ENCODE measurements at places on chromosomes 12 and 14.

DNA sequence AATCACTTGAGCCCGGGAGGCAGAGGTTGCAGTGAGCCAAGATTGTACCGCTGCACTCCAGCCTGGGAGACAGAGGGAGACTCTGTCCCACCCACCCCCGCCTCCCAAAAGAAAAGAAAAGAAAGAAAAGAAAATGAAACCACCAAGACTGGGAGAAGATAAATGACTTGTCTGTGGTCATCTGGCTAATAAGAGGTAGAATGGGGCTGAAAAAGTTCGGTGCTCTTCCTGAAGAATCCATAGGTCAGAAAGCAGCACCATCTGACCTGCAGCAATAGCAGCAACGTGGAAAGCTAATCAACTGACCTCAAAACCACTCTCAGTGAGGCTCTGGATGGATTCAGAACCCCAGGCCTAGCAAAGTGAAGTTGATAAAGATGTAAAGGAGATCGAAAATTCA is 25.2 kb downstream of the SSH1 start:
- no peak for DNase-seq

DNA sequence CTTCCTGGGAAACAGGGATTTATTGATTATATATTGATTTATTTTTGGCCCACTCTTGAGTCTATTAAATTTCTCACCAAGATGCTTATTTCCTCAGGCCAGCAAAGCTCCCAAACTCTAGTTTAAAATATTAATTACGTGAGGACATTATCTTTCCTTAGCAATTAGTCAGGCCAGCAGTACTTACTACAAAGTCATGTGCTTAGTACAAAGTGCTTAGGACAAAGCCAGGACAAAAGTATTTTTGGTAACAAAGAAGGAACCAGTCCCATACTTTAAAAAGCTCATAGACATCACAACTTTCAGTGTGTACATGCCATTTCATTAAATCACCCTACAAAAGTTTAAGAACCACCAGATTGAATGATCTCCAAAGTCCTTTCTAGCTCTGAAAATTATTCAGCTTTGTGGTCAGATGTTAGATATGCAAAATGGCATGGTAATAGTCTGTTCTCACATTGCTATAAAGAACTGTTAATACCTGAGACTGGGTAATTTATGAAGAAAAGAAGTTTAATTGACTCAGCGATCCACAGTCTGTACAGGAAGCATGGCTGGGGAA is 94.7 kb upstream of the PWP1 start:
- DNase-seq: no peak

DNA sequence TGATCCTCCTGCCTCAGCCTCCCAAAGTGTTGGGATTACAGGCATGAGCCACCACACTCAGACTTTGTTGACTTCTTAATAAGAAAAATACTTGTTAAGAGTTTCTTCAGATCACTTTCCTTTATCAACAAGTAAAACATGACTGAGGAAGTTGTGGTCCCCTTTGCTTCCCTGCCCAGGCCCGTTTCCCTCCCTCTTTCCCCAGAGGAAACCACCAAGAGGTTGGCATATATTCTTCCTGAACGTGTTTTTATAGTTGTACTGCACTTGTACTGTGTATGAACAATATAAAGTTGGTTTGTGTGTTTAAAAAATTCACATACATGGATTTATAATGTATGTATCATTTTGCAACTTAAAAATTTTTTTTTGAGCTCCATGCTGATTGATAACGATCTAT is 28.4 kb downstream of the PTPN11 start:
- DNase-seq: no peak

- DNase-seq: no peak
Observed at GRCh38 chr14:59529189-59529588, 44.9 kb downstream of the JKAMP start.

GRCh38 chr12:107461222-107461975 is 224.2 kb upstream of the PWP1 start:
- DNase-seq: no peak

DNA sequence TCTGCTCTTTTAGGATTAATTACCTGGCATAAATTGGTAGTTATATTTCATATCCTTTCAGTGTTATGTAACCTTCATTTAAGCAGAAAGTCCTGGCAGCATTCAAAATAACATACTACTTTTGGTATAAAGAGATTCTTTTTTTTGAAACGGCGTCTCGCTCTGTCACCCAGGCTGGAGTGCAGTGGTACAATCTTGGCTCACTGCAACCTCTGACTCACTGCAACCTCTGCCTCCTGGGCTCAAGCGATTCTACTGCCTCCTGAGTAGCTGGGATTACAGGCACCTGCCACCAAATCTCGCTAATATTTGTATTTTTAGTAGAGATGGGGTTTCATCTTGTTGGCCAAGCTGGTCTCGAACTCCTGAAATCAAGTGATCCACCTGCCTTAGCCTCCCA is 9.2 kb downstream of the KTN1 start:
- DNase-seq: no peak

DNA sequence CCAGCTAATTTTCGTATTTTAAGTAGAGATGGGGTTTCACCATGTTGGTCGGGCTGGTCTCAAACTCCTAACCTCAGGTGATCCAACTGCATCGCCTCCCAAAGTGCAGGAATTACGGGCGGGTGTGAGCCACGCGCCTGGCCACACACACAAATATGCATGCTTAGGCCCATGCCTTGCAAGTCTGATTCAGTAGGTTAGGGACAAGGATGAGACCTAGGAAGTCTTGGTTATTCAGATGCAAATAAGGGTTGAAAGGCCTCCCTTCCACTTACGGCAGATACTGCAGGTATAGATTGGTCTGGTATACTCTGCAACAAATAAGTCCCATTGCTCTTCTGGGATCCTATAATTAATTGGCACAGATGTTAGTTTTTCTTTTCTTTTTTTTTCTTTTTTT is 32.9 kb downstream of the TXNRD1 start:
- DNase-seq: no peak

DNA sequence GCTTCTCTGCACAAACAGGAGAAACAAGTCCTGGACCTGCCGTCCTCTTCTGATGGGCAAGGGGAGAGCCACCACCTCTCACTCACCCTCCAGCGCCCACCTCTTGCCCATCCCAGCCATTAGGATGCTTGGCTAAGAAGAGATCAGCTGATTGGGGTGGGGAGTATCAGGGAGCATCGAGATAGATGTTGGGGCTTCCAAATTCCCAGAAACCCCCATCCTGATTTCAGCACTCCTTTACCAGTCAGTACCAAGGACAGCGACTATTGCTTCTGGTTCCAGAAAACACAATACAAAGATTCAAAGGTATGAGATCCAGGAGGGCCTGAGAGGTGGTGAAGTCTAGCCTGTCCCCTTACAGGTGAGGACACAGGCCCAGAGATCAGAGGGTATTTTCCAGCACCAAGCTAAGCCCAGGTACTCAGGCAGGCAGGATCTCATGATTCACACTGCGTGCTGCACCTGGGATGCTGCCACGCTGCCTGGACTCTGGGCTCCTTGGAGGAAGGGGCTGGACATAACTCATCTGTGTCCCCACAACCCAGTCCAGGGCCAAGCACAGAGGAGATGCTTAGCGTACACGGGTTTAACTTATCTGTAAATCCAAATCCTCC is 76.6 kb downstream of the TUNAR start:
- DNase-seq: no peak

DNA sequence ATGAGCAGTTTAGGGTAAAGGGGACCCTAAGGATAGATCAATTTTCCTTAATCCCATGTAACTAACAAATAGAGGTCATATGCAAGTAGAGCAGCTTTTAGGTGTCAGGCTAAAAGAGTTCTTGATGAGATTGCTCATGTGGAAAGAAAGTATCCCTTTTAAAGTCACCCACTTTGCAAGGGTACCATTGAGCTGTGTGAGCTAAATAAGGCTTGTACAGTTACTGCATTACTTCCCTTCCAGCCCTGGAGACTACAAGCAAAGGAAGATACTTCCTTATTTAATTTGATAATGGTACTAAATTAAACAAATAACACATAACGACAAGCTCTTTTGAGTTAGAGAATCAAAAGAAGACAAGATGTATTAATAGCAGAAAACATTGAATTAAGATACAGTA is 191.7 kb downstream of the TMX1 start:
- no peak for DNase-seq

DNA sequence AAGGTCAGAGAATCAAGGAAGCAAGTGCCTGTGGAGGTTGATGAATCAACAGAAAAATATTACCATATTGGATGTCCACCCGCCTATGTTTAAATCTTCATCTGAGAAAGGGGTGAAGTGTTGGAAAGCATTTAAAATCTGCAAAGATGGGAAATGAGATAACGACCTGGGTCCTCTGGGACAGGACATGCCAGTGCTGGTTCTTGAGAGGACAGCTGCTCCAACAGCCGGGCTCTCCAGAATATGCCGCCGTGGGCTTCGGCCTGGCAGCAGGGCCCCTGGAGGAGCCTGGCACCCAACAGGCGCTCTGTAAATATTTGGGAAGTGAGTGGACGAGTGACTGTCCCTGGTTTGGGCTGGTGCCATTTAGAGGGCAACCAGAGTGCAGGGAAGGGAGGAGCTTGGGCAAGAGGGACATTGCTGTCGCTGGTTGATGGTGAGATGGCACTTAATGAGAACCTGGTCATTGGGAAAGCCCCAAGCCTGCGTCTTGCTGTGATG is 129.9 kb downstream of the KCNA5 start:
- DNase-seq: no peak

DNA sequence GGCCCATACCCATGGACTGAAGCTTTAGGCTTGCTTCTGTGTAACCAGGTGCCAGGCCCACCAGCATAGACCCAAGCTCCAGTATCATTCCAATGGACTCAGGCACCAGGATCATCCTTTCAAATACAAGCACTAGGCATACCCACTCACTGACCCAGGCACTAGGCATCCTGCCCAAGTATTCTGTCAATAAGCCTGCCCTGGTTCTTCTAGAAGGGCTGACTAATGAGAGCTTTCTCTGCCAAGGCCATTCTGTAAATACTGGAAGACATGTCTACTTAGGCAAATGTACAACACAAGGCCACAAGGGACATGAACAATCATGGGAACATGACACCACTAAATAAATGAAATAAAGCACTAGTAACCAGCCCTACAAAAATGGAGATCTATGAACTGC is 352.2 kb downstream of the FSCB start:
- DNase-seq: no peak

DNA sequence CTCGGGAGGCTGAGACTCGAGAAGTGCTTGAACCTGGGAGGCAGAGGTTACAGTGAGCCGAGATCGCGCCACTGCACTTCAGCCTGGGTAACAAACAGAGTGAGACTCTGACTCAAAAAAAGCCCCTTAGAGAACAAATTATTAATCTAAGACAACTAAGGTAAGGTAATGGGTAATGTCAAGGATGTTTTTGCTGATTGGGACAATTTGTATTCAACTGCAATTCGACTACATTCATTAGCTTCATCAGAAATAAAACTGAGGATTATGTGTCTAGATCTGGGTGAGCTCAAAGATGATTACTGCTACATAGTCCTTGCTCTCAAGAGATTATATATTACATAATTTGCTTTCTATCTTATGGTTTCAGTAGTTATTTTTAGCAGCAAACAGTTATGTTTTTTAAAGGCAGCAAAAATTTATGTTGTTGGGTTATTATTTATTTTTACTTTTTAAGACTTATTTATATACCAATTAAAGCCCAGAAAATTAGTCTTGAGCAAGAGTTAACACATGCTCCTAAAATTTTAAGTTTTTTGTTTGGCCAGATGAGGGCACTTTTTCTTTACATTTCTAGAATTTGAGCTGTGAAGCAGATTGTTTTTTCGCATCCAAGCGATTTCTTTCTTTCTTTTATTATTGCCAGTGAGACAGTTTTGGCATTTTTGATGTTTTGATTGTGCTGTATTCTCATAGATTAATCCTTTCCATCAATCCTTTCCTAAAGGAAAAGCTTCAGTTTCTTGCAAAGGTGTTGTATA is 52.3 kb downstream of the PLEKHA5 start:
- DNase-seq: no peak

DNA sequence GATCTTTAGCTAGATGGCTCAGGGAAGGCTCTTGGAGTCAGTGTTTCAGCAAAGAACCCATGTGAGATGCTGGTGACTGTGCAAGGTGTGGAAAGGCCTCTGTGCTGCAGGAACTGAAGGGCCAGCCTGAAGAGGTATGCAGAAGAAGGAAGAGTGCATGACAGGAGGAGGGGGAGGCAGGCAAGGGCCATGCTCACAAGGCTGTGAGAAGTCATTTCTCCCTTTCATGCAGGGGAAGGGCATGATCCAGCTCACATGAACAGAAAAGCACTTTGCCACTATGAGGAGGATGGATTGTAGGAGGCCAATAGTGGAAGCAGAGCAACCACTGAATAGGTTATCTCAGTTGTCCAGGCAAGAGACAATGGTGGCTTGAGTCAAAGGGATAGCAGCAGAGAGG is 83.7 kb downstream of the SSPN start:
- no peak for DNase-seq

GRCh38 chr12:132270969-132271754 is 58.2 kb downstream of the GALNT9 start:
- DNase-seq: no peak

DNA sequence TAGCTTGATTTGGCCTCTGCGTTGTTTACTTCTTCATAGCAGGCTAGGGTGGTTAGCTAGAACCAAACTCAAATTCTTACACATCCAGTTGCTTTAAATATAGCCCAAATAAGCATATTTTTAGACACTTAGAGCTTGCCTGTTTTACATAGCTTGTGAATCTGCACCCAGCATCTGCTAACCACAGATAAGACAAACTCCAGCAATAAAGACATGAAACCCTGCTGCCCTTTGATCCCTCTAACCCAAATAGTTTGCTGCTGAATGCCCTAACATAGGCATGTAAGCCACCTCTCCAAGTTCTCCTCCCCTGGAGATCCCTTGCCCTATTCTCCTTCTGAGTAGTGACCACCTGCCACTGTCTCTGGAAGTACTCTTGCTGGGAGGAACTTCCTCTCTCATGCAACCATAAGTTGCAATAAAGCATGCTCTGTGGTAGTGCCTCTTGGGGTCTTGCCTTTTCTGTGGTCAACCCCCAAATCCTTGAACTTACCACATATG is 185.6 kb downstream of the TMEM117 start:
- no peak for DNase-seq

GRCh38 chr12:106234449-106234848 is 13.4 kb downstream of the CKAP4 start:
- DNase-seq: no peak

GRCh38 chr14:51395361-51395849 is 155.4 kb downstream of the TMX1 start:
- no peak for DNase-seq

- no peak for DNase-seq
Observed at GRCh38 chr12:116404913-116405611, 127.6 kb upstream of the MED13L start.

- peak; percentile 50 for DNase-seq
Observed at GRCh38 chr12:121535150-121536053, 45.4 kb downstream of the KDM2B start.
